ENCODE measurements at places on chromosomes 6 and 20.
A peak's percentile ranks its signal among the peaks of the same experiment; 100 is the strongest.

- no peak for DNase-seq
Observed at GRCh38 chr20:6045566-6045965, 8.3 kb downstream of the LRRN4 start.

- peak; percentile 79 for DNase-seq
Observed at GRCh38 chr6:41066867-41067304, 5.3 kb downstream of the OARD1 start.

GRCh38 chr6:32047084-32047478, 8.9 kb downstream of the CYP21A2 start:
- DNase-seq = no peak

- DNase-seq = no peak
Observed at GRCh38 chr20:40493549-40493948, 195.5 kb downstream of the MAFB start.

GRCh38 chr6:2899596-2899995, 3.5 kb downstream of the SERPINB9 start:
- no peak for DNase-seq

DNA sequence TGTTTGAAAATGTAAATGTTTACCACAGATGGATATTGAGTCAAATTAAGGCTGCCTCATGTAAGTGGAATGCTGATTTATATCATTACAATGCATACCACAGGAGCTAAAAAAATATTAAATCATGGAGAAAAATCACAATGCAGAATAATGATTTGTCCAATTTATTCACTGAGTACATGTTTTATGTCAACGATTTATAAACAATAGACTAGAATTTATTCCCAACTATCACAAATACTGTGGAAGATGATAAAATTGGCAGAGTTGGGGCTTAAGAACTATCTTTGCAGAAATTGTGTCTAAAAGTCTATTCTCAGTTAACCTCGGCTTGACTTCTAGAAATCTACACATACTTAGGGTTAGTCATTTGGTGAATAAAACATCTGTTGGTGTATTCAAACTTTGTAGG, 472.1 kb upstream of the MARCKS start:
- DNase-seq = no peak

DNA sequence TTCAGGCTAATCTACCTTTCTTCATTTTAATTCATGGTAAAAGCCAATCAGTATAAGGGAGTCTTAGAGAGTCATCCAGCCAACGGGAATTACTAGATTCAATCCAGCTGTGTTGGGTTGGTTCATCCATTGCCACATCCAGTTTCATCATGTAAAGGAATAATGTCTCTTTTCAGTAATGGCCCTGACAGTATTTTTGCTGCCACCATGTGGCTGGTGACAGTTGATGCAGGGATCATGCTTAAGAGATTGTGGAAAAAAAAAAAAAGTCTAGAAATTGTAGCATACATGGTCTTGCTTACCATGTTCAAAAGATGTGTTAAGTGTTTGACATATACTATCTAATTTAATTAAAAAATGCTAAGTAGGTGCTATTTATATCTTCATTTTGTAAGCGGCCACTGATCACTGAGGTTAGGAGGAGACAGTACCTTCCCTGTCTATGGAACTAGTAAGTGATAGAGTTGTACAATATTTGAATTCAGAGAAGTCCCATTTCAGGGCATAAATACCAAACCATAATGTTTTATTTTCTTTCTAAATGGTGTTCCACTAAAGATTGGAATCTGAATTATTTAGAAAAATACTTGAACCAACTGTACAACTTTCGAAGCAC, 135.9 kb downstream of the KHDRBS2 start:
- no peak for DNase-seq

DNA sequence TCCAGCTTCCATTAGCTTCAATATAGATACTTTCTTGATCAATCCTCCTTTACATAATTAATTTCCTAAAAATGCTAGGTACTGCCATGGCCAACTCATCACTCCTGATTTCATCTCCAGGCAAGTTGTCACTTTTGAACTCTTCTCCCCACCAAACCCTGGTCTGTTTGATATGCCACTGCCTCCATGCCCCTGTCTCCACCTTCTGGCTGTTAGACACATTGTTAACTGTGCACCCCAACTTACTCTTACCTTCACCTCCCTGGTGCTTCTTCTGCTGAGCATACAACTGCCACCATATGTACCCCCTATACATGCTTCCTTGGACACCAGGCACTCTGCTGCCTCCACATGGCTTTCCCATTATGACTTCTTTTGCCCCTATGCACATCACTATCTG, 21.9 kb upstream of the AIG1 start:
- no peak for DNase-seq

GRCh38 chr6:13044390-13044789, 283.9 kb downstream of the TBC1D7 start:
- no peak for DNase-seq

- no peak for DNase-seq
Observed at GRCh38 chr20:4176187-4176586, 160.8 kb upstream of the RNF24 start.

- no peak for DNase-seq
Observed at GRCh38 chr6:100633096-100633777, 168.5 kb upstream of the SIM1 start.
